ENCODE measurements at places on chromosomes 16 and 17.

DNA sequence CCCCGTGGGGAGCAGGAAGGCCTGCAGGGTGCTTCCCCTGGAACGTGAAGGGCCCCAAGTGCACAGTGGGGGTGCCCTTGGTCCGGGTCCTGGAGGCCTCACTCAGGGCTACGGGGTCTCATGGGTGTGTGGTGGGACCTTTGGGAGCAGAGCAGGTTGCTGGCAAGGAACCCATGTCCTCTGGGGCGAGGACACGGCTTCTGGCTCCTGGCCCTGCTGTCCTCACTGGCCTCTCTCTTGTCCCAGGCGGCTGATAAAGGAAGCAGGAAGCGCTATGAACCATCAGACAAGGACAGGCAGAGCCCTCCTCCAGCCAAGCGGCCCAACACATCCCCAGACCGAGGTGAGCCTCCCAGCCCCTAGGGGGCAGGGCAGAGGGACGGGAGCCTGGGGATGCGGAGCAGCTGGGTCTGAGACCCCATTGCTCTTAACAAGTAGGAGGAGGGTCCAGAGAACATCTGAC is 9.8 kb upstream of the IL17C start:
- no peak for DNase-seq

GRCh38 chr17:41116297-41116696 is 1.9 kb downstream of the KRTAP4-11 start:
- no peak for DNase-seq

- no peak for DNase-seq
Observed at GRCh38 chr16:2331199-2331930, 9.2 kb downstream of the ABCA3 start.

DNA sequence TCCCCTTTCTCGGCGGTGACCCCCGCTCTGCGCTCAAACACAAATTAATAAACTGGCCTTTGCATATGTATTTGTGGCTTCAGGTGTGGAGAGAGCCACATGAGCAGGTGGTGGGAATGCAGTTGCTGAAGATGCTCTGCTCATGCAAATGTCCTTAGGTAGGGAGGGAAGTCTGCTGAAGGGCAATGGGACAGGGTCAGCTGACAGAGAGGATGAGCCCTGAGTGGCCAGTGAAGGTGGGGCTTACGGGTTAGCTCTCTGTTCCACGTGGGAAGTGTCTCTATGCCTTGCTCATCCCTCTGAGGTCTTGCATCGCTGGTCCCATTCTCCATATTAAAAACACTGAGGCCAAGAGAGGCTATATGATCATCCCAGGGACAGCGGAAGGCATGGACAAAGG is 74.2 kb upstream of the CCL1 start:
- DNase-seq: no peak

DNA sequence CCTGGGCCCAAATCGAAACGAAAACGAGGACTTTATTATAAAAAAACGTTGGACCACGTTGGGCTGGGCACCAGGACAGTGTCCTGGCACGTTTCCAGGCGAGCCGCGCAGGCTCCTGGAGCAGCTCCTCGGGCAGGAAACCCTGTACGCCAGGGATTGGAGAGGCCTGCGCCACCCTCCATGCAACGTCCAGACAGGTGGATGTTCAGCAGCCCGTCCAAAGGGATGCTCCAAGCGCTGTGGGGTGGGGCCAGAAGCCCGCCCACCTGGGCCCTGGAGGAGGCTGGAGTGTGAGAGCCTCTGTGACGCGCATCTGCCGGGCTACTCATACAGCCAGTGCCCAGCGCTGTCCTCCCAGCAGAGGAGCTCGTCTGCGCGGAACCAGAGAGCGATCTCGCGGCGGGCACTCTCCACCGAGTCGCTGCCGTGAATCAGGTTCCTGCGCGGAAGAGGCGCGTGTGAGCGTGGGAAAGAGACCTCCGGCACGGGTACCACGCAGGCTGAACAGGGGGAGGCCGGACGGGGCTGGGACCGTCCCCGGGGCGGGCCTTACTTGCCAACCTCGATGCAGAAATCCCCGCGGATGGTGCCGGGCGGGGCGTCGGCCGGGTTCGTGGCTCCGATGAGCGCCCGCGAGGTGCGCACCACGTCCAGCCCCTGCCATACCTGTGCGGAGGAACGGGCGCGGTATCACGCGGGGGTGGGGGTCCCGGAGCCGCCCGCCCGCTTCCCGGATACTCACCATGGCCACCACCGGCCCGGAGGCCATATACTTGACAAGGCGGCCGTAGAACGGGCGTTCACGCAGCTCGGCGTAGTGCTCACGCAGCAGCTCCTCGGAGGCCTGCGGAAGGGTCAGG is 785 bp downstream of the NME3 start:
- DNase-seq: peak; percentile 73

DNA sequence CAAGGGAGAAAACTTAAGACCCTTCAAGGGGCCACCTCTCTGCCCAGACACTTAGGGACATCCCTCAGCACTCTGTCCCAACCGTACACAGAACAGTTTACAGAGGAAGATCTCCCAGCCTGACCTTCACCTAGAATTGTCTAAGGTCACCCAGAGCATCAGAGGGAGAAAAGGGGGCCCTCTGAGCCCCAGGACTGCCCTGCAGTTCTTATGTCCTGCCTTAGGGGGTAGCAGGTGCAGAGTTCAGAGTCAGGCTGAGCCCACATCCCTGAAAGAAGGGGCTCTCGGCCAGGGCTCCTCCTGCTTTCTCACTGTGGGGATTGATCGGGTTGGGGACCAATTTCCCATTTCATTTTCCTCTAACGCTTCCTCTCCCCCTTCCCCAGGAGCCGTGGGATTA is 15.4 kb downstream of the CA4 start:
- no peak for DNase-seq
